ENCODE measurements at places on chromosomes 4 and X.

DNA sequence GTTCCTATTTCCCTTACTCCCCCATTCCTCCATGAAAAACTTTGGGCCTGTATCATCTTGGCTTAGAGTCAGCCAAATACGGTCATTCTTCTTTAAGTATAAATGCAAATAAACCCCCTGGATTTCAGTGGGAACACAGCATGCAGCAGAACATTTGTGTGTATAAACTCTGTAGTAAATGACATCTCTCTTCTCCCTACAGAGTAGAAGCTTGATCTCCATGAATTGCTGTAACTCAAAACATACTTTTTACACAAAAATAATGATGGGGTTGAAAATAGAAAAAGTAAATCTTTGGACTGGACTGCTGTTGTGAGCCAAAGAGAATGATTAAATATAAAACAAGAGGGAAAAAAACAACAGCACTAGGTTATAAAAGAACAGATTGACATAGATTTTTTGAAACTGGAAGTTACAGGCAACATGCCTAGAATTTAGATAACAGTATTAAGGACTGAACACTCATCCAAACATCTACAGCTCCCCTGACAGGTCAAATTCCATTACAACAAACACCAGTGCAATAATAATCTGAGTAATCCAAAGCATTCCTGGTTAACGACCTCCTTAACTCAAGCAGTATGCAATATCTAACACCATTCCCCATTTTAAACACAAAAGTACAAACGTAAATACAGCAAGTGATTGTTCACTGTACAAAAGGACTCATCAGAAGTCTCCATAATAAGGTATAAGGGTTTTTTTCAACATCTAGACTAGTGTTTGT lies 30.7 kb downstream of the TSPAN5 start:
- no peak for DNase-seq

- DNase-seq, result no peak
Observed at GRCh38 chr4:22522706-22523501, 7.0 kb upstream of the ADGRA3 start.

- DNase-seq, result no peak
Observed at GRCh38 chr4:187415231-187415630, 580.3 kb upstream of the ZFP42 start.

DNA sequence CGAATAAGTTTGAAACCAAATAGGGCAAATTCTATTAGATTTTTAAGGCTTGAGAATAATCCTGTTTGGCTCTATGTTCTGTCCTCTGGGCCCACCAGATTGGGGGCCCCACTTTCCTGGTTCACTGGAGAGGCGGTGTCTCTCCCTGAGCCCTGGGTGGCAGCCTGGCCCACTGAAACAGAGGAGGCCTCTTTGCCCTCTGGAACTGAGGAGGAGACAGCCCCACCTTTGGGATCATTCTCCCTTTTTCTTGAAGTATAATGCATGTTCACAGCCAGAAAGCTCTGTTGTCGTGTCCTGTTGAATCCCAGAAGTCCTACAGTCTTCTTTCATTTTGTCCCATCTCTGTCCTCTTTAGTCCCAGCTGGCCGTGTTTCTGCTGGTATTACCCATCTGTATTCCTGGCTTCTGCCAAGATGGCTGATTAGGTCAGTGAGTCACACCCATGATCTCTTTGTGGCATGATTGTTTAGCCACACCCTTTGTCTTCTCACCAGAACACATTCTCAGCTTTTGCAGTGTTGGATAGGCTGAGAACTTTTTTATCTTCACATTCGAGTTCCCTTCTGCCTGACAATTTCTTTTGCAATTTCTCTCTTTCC lies 8.1 kb upstream of the TBC1D25 start:
- DNase-seq, result no peak

DNA sequence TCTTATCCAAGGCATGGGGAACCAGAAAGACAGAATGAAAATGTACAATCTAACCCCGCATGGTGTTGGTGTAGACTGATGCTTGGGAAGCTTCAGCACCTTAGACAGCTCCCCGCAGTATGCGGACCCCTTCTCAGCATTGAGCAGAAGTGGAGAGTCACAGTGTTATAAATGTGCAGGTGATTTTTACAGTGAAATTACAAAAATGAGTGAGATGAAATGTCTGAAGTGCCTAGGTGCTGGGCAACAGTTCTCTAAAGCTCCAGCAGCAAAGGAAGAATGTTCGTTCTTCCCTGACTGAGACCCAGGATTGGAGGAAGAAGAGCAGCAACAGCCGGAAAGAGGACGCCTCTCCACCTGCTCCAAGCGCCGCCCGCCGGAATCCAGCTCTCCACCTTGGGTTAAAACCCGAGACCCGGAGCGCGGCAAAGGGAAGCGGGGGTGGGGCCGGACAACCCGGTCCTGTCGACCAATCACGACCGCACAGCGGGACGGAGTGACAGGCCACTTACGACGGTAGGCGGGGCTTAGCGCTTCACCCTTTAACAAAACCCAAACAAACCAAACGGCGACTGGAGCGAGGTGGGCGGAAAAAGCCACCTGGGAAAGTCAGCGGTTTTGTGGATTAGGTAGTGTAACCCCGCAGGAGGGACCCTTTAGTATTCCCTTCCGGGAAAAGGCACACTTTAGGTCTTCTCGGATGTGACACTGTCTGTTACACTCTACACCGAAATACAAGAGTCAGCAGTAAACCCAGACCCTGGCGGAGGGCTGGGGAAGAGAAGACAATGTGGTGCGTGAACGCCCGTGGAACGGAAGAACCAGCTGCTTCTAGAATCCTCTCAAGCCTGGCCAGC lies at the start of gene GLRA3:
Gene GLRA3 (minus strand): TSS at position 403 of the 857 bp plus-strand sequence. CDS start 436 bp downstream, outside the sequence.
- DNase-seq, result peak; percentile 93

DNA sequence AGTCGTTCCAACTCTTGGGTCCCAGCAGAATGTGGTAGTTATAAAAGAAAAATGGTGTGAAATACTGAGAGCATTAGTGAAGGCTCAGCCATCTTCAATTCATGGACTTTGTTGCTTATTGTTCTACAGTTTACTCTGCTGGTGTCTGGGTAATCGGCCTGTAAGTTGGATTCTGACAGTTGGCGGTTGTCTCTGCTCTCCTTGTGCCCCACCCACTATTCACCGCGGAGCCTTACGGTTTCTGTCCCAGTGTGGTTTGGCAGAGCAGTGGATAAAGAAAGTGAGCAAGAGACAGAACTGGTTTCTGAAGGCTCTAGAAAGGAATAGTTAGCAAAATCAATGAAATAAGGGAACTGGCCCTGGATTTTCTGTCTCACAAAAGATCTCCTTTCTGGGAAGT lies 9.1 kb downstream of the LONRF3 start:
- DNase-seq, result no peak
